Type B pancreatic cell (in vitro differentiated cells): ENCODE measurements at places on chromosomes 3 and 15. TPM values are rescaled to one million over a fixed set of nuclear protein-coding genes. Genes with fewer than 3 reads are reported as not detected.
A peak's percentile ranks its signal among the peaks of the same experiment; 100 is the strongest.

- H3K27ac ChIP-seq: no peak overlapping the region
- H3K4me3 ChIP-seq: no peak overlapping the region
- DNase-seq: no peak
- H3K27me3 ChIP-seq: no peaks in the 10 kb centered on the region
Observed at GRCh38 chr15:20272422-20273184, 269.0 kb downstream of the GOLGA6L6 start.

DNA sequence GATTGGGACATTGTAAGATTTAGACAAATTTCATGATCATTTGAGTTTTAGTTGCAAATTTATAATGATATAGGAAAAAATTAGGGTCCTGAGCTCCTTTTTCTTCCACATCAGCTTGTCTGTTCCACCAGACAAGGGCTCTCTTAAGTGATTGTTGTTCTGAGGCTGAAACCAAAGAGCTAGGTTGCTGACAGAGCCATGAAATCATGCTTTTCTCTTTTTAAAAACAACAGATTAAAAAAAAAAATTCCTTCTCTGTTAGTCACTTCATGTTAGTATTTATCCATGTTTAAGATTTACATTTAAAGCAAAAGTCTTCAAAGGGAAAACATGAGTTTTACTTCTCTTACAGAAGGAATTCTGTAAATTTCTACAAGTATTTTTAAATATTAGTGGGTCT lies 56.8 kb downstream of the ATP2C1 start:
- no peaks in the 10 kb centered on the region for H3K4me1 ChIP-seq
- peaks cover 37% of the 10 kb centered on the region for H3K36me3 ChIP-seq
- H3K27me3 ChIP-seq: no peaks in the 10 kb centered on the region
- no peak overlapping the region for H3K4me3 ChIP-seq

Gene TEX55
- total RNA-seq: not detected in 2 replicates

GRCh38 chr15:90075420-90076289 lies 26.6 kb downstream of the IDH2 start:
- peak overlapping the region; percentile 22 for H3K4me3 ChIP-seq
- no peak for DNase-seq
- peaks cover 12% of the 10 kb centered on the region for H3K4me1 ChIP-seq
- peak overlapping the region; percentile 86 for H3K27ac ChIP-seq
- H3K27me3 ChIP-seq: no peaks in the 10 kb centered on the region

Gene SKIC8
- 43.6 and 54.4 TPM in 2 replicates for total RNA-seq

Gene SEC62
- 85.9 and 101 TPM in 2 replicates for total RNA-seq
